ENCODE measurements at places on chromosomes 13 and 19.

DNA sequence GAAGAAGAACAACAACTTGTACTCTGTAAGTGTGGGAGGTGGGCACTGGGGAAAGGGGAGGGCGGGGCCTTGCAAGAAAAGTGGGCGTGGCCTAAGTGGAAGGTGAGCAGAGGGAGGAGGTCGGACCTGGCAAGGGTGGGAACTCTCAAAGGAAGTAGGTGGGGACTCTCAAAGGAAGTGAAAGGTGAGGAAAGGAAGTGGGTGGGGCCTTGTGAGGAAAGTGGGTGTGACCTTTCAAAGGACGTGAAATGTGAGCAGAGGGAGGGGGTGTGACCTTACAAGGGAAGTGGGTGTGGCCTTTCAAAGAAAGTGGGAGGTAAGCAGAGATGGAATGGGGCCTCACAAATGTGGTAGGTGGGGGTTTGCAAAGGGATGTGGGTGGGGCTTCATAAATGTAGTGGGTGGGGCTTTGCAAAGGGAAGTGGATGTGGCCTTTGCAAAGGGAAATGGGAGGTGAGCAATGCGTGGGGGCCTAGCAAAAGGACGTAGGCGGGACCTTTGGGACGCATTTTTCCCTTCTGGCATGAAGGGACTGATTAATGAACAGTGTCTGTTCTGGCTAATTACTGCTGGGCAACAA lies 25.9 kb downstream of the ACSBG2 start:
- peak overlapping the region; percentile 34 for H3K4me3 ChIP-seq
- H3K27me3 ChIP-seq: peaks cover 5% of the 10 kb centered on the region
- H3K4me1 ChIP-seq: peaks cover 9% of the 10 kb centered on the region
- peaks cover 7% of the 10 kb centered on the region for H3K36me3 ChIP-seq

DNA sequence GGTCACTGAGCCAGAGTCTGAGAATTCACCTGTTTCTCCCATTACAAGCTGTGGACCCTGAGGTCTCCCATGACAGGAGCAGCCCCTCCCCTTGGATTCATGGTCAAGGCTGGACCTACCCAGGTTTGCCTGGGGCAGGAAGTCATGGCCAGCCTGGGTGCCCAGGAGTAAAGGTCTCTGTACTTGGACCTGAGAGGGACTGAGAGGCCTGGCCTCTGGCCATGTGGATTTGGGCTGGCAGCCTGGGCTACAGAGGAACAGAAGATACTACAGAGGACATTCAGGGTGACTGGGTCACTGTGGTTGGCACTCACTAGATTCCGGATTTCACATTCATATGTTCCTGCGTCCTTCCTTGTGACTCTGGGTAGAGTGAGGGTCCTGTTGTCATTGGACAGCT lies 31.5 kb upstream of the CEACAM8 start:
- H3K27me3 ChIP-seq: peaks cover 10% of the 10 kb centered on the region
- no peaks in the 10 kb centered on the region for H3K36me3 ChIP-seq
- no peak overlapping the region for H3K27ac ChIP-seq
- H3K4me1 ChIP-seq: no peaks in the 10 kb centered on the region

GRCh38 chr13:103299079-103299478 lies 232.9 kb upstream of the SLC10A2 start:
- no peak overlapping the region for H3K4me3 ChIP-seq
- no peak for DNase-seq
- H3K4me1 ChIP-seq: no peaks in the 10 kb centered on the region

GRCh38 chr13:111370147-111370546 lies 49.7 kb downstream of the TEX29 start:
- H3K27ac ChIP-seq: no peak overlapping the region
- no peaks in the 10 kb centered on the region for H3K4me1 ChIP-seq
- peaks cover 2% of the 10 kb centered on the region for H3K27me3 ChIP-seq

All from memory B cell (primary cell).